SJCRH30 (cell line): ENCODE measurements at places on chromosomes 12 and 14. TPM values are rescaled to one million over a fixed set of nuclear protein-coding genes. Genes with fewer than 3 reads are reported as not detected.

Gene PTPRQ
- total RNA-seq, result 6.6 and 7.4 TPM in 2 replicates

Gene DDN
- 5.0 and 5.5 TPM in 2 replicates for total RNA-seq

Gene TAS2R42
- not detected in 2 replicates for total RNA-seq

Gene ANKRD33
- not detected in 2 replicates for total RNA-seq

Gene STON2
- 26.2 and 27.4 TPM in 2 replicates for total RNA-seq

Gene LALBA
- total RNA-seq, result not detected in 2 replicates

Gene PDE3A
- 3.5 and 4.0 TPM in 2 replicates for total RNA-seq

Gene FGF6
- not detected in 2 replicates for total RNA-seq

Gene BRF1
- total RNA-seq, result 29.3 and 31.4 TPM in 2 replicates

Gene NKX2-1
- total RNA-seq, result not detected in 2 replicates

Gene RDH16
- total RNA-seq, result 0.03 and 0.06 TPM in 2 replicates

Gene CLEC1B
- not detected in 2 replicates for total RNA-seq

Gene CAPZA3
- not detected in 2 replicates for total RNA-seq

Gene RBP5
- total RNA-seq, result not detected in 2 replicates
